C1 segment of cervical spinal cord (tissue), 14 donors: ENCODE measurements at places on chromosomes 3 and 15.
A peak's percentile ranks its signal among the peaks of the same experiment; 100 is the strongest.

DNA sequence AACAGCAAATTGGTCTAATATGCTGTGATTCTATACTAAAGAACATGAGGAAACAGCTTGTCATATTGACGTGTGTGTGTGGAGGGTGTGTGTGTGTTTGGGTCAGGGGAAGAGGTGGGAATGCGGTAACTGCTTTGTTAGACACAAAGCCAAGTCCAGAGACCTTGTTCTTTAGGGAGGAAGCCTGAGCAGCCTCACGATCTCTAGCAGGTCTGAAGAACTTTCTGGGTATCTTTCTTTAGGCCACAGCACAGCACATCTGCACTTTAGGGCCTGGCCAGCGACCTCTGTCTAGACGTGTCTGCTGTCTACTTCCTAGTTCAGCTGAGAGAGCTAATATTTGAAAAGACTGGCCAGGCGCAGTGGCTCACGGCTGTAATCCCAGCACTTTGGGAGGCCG is 220.0 kb upstream of the TPRG1 start:
- no peak for DNase-seq

DNA sequence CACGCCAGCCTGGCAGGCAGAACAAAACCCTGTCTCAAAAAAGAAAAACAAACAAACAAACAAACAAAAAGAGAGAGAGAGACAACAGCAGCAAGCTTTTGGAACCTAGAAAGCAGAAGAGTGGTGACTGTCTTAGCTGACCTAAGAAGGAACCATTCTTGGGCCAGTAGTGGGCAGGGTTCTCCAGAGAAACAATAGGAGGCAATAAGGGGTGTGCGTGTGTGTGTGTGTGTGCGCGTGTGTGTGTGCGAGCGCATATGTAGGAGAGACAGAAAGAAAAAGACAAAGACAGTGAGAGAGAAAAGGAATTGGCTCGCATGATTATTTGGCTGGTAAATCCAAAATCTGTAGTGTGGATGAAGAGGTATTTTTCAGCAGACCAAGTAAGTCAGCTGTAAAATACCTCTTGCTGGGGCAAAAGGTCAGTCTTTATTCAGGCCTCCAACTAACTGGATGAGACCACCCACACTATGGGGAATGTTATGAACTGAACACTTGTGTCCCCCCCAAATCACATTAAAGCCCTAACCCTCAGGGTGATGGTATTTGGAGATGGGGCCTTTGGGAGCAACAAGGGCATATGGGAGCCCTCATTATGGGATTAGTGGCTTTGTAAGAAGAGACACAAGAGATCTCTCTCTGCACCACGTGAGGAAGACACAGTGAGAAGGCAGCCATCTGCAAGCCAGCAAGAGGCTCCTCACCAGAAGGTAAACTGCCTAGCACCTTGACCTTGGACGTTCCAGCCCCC is 15.1 kb upstream of the BLM start:
- DNase-seq, result no peak

- no peak for DNase-seq
Observed at GRCh38 chr3:58242340-58242739, 4.7 kb downstream of the ABHD6 start.

DNA sequence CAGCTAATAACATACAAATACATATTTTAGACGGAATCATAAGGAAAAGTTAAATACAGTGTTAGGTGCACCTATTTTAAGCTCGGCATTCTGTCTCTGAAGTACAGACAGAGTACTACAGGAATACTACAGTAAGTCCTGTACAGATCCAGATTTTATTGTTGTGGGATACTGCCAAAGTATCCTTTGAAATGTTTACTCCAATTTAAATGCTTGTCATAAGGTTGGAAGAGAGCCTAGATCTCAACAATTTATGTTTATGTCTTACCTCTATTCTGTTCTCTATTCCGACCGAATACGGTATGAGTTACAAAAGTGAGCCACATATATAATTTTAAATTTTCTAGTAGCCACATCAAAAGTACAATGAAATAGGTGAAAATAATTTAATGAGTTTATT is 25.3 kb downstream of the PLD1 start:
- DNase-seq, result no peak

- no peak for DNase-seq
Observed at GRCh38 chr3:164537485-164537884, 540.8 kb downstream of the SI start.

GRCh38 chr3:138118612-138119422 is 3.4 kb upstream of the DZIP1L start:
- peak; percentile 46 for DNase-seq

DNA sequence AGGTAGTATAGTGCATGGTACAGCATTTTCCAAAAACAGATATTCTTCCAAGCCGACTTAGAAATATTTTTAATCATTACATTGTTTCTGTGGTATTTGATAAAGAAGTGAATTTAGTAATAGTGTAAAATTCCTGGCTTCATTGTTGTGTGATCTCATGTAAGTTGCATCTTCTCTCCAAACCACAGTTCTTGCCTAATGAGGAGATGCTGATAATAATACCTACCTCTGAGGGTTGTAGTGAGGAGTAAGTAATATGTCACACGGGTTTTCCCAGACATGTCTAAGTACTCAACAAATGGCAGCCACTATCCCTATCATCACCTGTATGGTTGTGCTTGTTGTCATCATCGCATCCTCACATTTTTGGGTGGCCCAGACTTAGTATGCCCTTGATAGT is 167.3 kb downstream of the SLCO3A1 start:
- no peak for DNase-seq

- DNase-seq, result no peak
Observed at GRCh38 chr3:127632035-127632820, 3.2 kb downstream of the PODXL2 start.

- no peak for DNase-seq
Observed at GRCh38 chr15:69587723-69588426, 135.3 kb downstream of the RPLP1 start.

- DNase-seq, result no peak
Observed at GRCh38 chr3:183737116-183737515, 39.5 kb downstream of the YEATS2 start.

- DNase-seq, result no peak
Observed at GRCh38 chr15:99149366-99149765, 44.5 kb downstream of the SYNM start.

DNA sequence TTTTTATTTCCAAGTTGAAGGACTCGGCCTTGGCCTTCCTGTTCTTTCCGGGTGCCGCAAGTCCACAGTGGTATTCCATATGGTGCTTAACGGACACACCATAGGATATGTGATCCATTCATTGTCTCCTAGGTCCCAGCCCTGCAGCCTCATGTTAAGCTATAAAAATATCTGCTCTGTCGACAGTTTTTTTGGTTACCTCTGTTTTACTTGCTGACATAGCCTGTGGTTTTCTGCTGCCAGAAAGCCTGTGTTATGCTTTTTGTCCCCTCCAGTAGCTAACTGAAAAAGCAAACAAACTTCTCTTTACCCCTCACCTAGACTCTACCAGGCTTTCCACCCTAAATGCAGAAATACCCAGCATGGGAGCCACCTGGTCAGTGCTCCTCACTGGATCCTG is 5.3 kb downstream of the INAFM2 start:
- DNase-seq, result no peak
